ENCODE measurements at places on chromosomes 1 and 21. TPM values are rescaled to one million over a fixed set of nuclear protein-coding genes. Genes with fewer than 3 reads are reported as not detected.

- DNase-seq, result peak; percentile 93
These were observed 73.3 kb downstream of the MRPL37 start for GRCh38 chr1:54273092-54273794.

NTMT2 gene
- not detected for polyA plus RNA-seq

DNA sequence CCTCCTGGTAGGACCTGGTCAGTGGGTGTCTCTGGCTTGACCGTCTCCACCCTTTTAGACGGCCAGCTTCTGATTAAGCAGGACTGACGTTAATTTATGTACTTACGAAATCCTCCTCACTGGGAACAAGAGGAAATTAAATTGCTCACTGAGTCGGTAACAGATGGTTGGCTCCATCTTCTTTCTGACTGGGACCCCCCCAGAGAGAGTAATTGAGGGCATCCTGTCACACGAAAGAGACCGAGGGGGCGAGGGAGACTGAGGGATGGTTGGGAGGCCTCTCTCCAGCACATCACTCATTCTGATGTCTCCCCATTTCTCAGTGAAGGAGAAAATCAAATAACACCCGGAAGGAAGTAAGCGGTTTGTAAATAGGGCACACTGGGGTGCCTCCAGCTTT, 104.8 kb downstream of the OMA1 start:
- no peak for DNase-seq

DCLRE1B gene
- polyA plus RNA-seq, result 4.9 TPM

DNA sequence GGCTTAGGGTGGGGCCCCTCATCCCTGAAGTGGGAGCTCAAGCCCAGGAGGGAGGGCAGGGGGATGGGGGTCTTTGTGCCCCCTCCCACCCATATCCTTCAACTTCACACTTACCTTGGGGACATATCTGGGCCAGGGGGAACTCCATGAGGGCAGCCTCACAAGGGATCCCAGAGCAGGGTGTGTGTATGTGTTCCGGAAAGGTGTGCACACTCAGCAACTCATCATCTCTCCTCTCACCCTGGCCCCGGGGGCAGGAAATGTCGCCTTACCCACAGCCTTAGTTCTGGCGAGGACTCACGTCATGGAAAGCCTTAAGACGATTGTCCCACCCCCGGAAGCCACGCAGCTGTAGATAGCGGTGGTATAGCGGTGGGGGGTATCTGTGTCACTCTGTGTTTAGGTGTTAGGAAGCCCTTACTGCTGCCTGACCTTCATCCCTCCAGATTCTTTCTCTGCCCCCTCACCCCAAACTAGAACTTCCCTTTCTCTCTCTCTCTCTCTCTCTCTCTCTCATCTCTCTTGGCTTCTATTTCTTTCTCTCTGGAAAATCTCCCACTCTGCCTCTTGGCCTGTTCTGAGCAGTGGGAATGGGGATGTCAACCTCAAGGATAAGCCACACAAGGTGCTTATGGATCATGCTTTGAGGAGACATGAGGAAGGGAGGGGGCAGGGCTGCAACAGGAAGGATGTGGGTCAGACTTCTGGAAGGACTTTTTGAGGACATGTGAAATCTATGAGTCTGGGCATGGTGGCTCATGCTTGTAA, at the start of gene SH2D2A:
Gene SH2D2A (minus strand): TSS at position 288 of the 768 bp plus-strand sequence. CDS start 140 bp downstream, at position 148.
- peak; percentile 41 for DNase-seq

HAPLN2 gene
- not detected for polyA plus RNA-seq

DNA sequence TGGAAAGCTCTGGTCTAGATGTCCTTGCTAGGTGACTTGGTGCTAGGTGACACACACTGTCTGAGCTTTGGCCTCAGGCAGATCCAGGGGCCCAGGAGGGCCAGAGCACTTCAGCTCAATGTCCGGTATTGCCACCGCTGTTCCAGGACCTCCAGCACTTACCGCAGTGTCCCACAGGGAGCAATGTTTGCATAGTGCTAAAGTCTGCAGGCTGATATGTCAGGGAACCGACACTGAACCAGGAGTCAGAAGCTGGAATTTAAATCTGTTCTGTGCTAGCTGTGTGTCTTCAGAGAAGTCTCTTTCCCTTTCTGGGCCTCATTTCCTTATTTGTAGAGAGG, 19.3 kb downstream of the DHCR24 start:
- no peak for DNase-seq

Measured in IMR-90 (cell line).